ENCODE measurements at places on chromosomes 1 and 21. TPM values are rescaled to one million over a fixed set of nuclear protein-coding genes. Genes with fewer than 3 reads are reported as not detected.
A peak's percentile ranks its signal among the peaks of the same experiment; 100 is the strongest.

The ZFP69B gene
- total RNA-seq: 2.1 TPM

The GBP3 gene
- 60.4 TPM for total RNA-seq

The EFNA3 gene
- total RNA-seq: 17.4 TPM

GRCh38 chr1:199089393-199090122, 450.7 kb downstream of the PTPRC start:
- DNase-seq: no peak

DNA sequence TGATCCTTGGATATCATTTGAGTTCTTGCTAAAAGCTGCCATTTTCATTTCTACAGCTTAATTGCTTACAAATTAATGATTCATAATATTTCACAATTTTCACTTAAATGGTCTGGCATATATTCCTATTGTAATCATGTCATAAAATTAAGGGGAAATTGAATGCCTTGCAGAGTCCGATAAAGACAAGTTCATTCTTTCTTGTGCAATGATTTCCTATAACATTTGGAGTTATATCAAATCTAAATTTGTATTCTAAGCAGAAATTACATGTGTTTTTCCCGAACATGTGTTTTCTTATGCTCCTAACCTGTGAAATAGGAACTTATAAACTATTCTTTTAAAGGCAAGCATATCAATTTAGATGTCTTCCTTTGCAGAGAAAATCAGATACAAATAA, 118.3 kb upstream of the CYYR1 start:
- no peak for DNase-seq

- DNase-seq: no peak
These were observed 82.8 kb upstream of the CD34 start for GRCh38 chr1:207993477-207994445.

- no peak for DNase-seq
These were observed 9.6 kb downstream of the UBE2J2 start for GRCh38 chr1:1264026-1264425.

DNA sequence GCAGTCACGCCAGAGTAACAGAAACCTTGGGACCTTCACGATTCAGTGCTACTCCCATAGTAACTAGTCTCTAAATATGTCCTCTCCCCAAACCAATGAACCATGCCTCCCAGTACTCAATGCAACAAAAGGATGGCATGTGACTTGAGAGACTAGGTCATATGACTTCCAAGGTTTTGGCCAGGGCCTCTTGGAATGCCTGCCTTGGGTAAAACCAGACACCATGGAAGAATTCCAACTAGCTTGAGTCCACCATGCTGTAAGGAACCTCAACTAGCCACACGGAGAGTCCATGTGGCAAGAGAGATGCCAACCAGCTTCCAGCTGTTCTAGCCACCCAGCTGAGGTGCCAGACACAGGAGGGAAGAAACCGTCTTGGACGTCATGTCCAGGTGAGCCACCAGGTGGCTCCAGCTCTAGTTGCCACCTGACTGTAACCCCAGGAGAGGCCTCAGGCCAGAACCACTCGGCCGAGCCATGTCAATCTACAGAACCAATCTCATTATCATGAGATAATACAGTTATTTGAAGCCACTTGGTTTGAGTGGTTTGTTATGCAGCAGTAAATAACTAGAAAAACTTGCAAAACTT, 115.0 kb downstream of the SYF2 start:
- DNase-seq: peak; percentile 69

All from mucosa of descending colon (tissue), 3 donors.